ENCODE measurements at places on chromosomes 6 and 20. TPM values are rescaled to one million over a fixed set of nuclear protein-coding genes. Genes with fewer than 3 reads are reported as not detected.

MEP1A gene
- total RNA-seq = not detected

PBOV1 gene
- not detected for total RNA-seq

DNA sequence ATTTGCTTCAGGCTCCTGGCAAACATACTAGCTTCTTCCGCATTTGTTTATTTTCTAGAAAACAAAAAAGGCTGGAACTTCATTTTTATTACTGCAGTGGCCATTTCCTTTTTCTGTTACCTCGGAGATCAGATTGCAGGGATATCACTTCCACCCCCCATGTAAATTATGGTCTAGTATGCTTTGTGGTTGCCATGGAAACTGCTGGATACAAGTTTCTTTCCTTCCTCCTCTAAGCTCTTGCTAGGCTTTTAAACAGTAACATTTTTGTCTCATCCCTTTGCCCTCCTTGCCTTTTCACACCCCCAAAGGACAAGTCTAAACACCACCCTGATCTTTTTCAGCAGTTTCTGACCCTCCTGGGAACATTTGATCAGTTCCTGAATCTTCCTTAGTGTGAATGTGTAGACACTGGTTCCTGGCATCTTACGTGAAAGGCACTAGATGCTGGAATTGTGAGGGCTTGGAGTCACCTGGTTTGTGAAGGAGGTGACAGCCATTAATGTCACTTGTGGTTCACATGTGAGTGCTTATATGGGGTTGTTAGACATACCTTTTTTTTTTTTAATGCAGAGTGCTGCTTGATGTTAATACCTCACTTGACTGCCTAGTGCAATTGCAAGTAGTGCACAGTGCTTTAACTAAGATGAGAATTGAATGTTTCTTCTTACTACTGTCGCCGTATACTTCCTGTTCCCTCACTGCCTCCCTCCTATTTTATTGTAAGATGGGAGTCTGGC is 181.6 kb downstream of the JARID2 start:
- no peak for DNase-seq

SIRPD gene
- not detected for total RNA-seq

DNA sequence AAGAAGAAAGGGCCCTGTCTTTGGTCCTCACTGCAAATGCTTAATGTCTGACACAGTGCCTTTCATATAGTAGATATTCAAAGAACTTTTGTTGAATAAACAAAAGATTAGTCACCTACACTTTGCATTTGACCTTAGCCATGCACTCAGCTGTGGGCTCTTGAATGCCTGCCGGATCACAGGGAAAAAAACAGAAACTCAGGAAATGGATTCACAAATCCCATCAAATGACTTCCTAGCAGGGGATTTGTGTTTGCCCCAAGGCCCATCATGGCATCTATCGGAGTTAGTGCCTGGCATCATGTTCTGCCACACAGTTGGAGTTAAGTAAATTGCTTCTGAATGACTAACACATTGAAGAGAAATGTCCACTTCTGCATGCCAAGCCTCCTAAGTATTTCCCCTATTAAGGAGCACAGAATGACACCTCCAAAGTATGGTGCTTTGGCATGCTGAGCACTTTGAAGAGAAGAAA is 72.3 kb upstream of the DST start:
- no peak for DNase-seq

- DNase-seq = no peak
Measured at GRCh38 chr20:32672394-32672981, 1.3 kb downstream of the C20orf203 start.

DNA sequence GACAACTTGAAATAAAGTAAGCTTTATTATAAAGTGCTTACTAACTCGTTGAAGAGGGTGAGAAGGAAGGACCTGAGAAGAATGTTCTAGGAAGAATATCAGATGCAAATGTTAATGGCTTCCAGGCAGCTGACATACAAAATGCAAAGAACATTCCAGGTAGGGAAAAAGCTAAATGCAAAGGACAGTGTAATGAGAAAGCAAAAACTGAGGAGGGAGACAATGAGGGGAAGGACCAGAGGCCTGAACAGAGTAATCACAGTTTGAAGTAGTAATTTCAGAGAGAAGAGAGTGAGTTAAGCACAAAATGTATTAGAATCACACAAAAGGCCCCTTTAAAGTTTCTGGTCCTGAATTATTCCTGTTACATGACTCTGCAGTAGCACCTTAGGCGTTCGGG is 81.3 kb downstream of the HMGCLL1 start:
- DNase-seq = no peak

CD2AP gene
- total RNA-seq = 27.5 TPM

DNA sequence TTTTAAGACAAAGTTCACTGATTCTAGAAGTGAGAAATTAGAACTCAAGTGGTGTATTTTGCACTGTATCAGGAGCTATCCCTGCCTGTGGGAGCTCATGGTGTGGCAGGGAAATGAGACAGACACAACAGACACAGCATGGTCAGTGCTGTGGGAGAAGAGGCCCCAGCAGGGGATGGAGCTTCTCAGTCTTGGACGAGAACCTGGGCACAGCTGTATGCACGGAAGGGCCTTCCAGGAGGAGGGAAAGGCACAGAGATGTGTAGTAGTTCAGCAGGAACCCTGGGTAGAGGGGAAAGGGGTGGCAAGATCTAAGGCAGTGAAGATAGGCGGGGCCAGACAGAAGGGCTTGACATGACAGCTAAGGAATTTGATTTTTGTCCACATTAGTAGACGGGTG is 48.8 kb upstream of the KIF25 start:
- no peak for DNase-seq

C6orf132 gene
- 2.6 TPM for total RNA-seq

TRERF1 gene
- total RNA-seq = 7.0 TPM

DNA sequence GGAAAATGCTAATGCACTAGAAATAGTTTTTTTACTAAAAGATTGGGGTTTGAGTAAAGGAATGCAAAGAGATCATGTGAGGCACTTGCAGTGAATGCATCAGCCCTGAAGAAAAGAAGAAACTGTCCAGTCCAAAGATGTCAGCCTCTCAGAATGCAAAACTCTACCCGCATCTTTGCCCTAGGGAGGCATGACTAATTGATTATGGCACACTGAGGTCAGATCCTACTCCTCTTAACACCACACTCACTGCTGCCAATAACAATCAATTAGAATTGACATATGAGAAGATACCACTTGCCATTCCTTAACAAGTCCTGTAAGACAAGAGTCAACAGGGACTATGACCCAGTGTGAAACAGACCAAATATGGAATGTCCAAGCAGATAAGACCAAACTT is 262.3 kb upstream of the PLN start:
- no peak for DNase-seq

DNA sequence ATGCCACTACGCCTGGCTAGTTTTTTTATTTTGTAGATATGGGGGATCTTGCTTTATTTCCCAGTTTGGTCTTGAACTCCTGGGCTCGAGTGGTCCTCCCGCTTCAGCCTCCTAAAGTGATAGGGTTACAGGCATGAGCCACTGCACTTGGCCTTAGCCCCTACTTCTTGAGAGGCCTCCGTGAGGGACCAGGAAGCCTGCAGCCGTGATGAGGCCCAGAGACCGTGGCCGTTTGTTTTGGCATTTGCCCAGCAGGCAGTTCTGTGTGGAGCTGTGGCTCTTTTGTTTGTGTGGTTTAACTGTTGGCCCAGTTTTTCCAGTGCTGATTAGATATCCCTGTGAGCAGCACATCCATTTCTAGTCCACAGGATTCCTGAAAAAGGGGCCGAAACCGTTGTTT is 39.8 kb downstream of the SRSF3 start:
- peak; percentile 85 for DNase-seq

- no peak for DNase-seq
Measured at GRCh38 chr20:52434041-52434425, 242.5 kb upstream of the ZFP64 start.

EBF4 gene
- total RNA-seq = 15.3 TPM

GRCh38 chr20:38143238-38143645 is 21.8 kb downstream of the TGM2 start:
- DNase-seq = no peak

GSTA3 gene
- total RNA-seq = not detected

All from sciatic nerve (tissue), 2 donors.